ENCODE measurements at places on chromosomes 7 and 10.

DNA sequence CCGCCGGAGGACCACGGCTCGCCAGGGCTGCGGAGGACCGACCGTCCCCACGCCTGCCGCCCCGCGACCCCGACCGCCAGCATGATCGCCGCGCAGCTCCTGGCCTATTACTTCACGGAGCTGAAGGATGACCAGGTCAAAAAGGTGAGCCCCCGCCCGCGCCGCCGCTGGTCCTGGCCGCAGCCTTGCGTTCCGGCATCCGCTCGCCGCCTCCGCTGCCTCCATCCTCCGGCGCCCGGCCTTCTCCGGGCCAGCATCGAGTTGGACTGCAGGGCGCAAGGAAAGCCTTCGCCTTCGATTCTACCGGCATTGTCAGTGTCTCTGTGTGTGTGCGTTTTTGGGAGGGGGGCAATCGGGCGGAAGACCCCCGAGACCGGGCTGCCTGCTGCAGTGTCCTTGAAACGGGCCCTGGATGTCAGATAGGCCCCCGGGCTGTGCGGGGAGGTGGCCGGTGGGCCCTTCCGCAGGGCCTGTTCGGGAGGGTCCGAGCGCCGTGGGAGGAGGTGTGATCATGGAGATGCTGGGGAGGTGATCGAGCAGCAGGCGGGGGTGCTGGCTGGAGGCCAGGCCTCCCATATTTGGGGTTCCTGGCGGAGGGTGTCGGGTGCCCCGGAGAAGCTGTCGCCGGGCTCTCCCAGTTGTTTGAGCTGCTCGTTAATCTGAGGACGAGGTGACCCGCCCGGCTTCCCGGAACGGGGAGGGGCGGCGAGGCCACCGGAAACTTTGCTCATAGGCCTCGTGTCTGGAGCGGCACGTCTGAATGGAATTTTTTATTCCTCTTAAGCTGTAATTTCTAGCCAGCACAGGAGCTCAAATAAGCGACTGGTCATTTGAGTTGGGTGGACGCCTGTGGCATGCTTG lies 40.8 kb downstream of the HK1 start:
- DNase-seq, result peak; percentile 65

- no peak for DNase-seq
Measured at GRCh38 chr10:133012573-133013359, 70.4 kb upstream of the CFAP46 start.

DNA sequence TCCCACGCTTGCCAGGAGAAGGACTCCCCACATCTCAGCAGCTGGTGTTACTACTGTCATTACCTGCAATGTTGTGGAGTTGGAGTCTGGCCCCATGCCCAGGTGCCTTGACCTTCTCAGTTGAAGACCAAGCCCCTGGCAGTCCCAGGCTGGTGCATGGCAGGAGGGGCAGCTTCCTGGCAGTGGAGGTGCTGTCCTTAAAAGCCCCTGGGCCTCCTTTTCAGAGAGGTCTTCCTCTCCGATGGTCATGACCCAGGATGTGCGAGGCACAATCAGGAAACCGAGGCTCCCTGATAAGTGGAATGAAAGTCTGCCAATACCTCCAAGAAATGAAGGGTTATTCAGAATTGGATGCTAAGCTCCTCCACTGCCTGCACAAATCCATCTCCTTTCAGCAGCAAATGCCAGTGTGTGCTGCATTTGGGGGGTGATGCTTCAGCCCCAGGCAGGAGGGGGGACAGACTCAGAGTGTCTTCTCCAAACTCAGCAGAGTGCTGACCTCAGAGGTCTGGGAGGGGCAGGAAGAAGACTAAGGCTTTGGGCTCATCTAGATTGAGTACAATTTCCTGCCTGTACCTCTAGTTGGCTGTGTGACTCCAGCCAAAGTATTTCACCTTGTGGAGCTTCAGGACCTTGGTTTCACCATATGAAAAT lies 97.0 kb upstream of the DDC start:
- peak; percentile 22 for DNase-seq

- DNase-seq, result no peak
Measured at GRCh38 chr10:80356989-80357850, 639 bp downstream of the DYDC2 start.

GRCh38 chr7:34875481-34875880 lies 161.8 kb downstream of the DPY19L1 start:
- DNase-seq, result no peak

DNA sequence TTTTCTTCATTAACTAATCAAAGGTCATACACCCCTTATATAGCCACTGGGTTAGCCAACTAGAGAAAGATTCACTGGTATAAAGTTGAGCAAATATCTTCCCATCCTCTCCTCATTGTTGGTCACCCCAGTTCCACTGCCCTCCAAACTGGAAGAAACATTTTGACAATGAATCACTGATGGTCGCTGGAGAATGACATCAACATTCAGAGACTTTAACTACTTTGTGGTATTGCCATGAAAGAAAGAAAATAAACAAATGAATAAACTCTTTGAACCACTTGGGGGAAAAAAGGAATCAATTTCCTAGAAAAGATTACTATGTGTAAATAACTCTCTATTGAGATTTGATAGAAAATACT lies 23.4 kb downstream of the HYCC1 start:
- peak; percentile 76 for DNase-seq

GRCh38 chr10:17214971-17215781 lies 12.9 kb upstream of the VIM start:
- DNase-seq, result peak; percentile 97

DNA sequence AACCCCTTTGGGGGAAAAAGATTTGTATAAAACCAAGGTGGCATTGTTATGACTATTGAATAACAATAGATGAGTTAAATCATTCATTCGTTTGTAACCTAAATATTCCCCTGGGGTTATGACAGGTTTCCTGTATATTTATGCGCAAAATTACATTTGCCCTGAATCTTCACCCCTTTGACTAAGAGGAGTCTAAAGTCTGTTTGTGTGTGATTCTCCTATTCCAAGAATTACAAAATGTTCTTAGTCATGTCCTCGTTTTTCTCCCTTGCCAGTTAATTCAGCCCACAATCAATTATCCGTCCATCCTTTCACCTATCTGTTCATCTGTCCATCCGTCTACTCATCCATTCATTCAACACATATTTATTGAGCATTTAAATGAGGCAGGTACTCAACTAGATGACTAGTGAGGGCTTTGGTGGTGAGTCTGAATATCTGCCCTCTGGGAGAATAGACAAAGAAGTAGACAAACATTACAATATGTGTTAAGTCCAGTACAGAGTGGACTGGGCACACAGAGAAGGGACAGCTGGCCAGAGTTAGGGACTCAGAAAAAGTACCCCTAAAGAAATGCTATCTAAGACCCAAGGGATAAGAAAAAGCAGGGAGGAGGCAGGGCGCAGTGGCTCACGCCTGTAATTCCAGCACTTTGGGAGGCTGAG lies 35.6 kb upstream of the TCF7L2 start:
- DNase-seq, result no peak

- DNase-seq, result no peak
Measured at GRCh38 chr7:68730964-68731363, 867.3 kb upstream of the AUTS2 start.

DNA sequence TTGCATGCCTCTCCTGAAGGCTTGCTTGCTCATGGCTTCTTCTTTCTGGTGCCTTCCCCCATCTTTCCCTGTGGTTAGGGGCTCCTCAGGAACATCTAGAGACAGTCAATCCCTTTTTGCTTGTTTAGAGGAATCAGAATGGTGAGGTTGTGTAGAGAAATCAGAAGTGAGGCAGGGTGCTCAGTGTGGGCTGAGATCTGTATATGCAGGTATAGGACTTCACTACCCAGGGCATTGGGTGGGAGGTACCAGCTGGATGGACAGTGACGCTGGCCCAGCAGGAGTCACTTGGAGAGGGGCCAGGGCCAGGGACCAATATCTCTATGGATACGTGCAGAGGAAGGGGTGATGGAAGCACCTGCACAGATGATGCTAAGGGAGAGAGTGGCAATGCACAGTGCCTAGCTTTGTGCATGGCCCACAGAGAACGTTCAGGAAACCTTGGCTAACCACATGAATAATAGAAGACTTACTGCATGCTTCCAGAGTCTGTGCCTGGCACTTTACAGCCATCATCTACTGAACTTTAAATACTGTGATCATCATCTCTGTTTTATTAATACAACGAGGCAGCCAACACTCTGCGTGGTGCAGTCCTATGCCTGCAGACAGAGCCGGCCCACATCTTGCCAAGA lies 255.2 kb downstream of the ABCA13 start:
- DNase-seq, result no peak

DNA sequence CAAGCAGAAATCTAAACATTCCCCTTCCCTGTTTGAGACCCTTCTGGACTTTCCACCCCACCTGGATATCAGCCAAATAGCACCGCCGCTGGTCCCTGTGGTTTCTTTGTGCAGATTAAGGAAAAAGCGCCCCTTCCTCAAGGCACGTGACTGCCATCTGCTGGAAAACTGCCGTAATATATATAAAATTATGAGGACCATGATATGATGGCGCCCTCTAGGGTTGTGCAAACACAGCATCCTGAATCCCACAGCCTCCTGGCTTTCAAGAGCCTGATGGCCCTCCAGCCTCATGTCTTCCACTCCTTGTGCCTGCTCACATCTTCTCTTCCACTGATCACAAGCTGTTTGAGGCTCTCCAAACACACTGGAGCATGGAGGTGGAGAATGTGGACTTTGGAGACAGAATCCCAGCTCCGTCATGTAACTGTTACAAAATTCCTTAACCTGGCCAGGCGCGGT lies 121.3 kb downstream of the MYL10 start:
- peak; percentile 20 for DNase-seq

DNA sequence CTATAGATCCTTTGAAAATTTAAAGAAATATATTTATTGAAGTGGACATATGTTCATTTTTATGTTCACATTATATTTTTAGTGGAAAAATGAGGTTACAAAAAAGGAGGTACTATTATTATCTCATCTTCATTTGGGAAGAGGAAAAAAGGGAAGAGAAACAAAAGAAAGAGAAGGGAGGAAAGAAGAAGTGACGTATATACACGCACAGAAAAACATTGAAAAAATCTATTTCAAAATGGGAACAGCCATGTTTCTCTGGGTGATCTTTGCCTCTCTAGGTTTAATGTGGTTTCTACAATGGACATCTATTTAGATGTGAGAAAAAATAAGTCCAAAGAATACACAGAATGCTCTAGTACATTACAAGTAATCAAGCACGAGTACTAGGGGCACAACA lies 14.8 kb downstream of the ANK3 start:
- DNase-seq, result no peak

DNA sequence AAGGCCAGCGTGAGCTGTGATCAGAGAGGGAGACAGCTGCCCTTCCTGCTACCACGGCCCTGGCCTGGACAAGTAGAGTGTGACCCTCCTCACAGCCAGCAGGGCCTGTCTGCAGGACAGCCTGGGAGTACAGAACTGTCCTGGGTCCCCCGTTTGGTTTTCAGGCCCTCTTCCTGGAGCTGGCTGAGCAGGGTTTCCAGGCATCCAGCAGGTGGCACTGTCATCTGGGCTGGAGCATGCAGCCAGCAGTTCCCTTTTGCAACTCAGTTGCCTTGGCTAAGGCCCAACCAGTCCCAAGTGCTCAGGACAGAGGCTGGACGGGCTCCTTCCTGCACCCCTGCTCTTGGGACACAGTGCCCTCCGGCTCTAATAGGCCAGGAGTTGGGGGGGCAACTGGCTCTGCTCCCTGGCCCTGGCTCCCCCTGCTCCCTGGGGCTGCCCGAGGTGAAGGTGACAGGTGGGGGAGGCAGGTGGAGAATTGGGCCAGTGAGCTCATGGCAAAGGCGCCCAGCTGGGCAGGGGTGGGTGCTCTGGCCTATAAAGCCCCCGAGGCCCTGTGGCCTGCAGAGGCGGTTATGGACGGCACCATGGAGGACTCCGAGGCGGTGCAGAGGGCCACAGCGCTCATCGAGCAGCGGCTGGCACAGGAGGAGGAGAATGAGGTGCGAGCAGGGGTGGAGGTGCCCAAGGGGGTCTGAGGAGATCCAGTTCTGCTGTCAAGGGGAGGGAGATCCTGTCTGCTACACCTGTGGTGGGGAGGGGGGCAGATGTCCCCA lies at the start of gene ANKRD2:
Gene ANKRD2, plus strand, starts transcription at position 566 of the 776 bp plus-strand sequence. Its CDS starts 10 bp downstream, at position 576.
- peak; percentile 69 for DNase-seq

- DNase-seq, result no peak
Measured at GRCh38 chr7:92589056-92589455, 1.1 kb downstream of the FAM133B start.

GRCh38 chr10:97686301-97686961 lies 610 bp downstream of the AVPI1 start:
- DNase-seq, result peak; percentile 2

DNA sequence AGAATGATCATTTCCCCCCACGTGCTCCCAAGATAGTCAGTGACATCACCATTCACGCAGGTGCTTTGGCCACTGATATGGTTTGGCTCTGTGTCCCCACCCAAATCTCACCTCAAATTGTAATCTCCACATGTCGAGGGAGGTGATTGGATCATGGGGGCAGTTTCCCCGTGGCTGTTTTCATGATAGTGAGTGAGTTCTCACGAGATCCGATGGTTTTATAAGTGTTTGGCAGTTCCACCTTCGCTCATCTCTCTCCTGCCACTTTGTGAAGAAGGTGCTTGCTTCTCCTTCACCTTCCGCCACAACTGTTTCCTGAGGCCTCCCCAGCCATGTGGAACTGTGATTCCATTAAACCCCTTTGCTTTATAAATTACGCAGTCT lies 205.4 kb upstream of the SH2B2 start:
- DNase-seq, result no peak

DNA sequence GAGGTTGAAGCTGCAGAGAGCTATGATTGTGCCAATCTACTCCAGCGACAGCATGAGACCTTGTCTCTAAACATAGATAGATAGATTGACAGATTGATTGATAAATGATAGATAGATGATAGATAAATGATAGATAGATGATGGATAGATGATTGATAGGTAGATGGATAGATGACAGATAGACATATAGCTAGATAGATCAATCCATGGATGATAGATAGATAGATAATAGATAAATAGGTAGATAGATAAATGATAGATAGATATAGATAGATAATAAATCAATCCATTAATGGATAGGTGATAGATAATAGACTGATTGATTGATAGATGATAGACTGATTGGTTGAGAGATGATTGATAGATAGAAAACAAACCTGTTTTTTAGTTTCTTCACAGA lies 349.6 kb downstream of the PAXIP1 start:
- no peak for DNase-seq

GRCh38 chr7:24910551-24911212 lies 69.3 kb downstream of the OSBPL3 start:
- DNase-seq, result no peak

DNA sequence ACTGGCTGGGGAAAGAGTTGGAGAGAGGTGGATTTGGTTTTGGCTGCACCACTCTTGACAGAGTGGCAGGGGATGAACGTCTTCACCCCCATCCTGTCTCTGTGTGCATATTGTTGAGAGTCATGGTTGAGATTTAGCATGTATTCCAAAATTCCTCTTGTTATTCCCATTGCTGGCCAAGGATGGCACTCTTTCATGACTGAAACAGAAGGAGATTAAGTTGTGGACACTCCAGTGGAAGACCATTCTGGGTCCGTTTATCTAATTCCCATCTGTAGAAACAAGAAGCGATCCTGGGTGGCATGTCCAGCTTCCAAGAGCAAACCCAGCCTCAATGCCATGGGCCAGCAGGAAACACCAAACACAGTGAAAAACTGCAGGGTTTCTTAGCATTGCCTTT lies 469.0 kb upstream of the IGFBP3 start:
- DNase-seq, result peak; percentile 14

Measured in HCEC 1CT (cell line).